ENCODE measurements at places on chromosomes 4 and X.

DNA sequence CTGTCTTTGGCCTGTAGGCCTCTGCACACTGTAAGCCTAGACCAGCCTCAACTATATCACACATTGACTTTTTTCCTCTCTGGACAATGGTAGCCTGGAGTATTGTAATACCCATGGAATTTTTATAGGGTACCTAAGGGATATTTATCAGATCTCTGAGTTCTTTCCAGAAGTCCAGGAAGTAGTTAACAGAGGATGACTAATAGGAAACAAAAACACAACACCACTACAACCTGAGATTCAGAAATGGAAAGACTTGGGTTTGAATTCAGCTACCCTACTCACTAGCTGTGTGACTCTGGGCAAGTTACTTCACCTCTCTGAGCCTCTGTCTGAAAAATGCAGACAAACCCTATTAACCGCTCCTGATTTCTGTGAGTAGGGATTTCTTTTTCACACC lies 7.7 kb upstream of the STX18 start:
- no peak for DNase-seq

DNA sequence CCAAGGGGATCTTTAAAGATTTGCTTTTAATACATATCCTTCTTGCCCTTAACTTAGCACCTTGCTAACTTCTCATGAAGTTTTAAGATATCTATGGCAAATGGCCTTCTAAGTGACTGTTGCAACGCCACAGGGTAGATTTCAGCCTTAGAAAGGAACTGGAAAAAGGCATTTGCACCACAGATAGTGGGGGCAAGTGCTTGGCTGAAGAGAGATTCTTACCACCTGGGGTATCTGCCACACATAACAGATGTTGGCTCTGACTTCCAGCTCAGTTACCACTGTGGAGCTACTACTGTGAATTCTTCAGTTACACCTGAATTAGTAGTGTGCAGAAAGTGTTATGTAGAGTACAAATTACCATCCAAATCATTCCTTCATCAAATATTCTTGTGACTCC lies 302.6 kb downstream of the PPP3CA start:
- DNase-seq = no peak

DNA sequence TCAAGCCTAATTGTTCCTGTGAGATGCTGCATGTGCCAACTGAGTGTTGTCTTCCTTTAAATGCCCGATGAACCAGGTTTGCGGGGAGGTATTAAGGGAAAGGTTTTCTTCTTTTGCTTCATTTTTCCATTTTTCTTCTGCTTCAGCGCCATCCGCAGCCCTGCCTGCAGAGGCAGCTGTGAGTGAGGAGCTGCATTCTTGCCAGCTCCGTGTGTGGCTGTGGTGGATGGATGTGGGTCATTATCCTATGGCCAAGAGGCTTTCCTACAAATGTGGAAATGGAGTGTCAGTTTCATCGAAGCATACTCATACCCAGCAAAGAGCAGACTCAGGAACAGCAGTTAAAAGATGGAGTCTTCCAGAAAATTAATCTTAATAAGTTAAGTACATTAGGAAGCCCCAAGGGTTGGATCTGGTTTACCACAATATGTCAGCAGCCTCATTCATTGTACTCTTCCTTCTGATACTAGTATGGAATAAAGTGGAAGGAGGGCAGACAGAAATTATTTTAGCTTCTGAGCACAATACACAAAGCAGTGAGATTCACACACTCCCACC lies 37.6 kb downstream of the TNIP3 start:
- DNase-seq = no peak

- DNase-seq = no peak
Measured at GRCh38 chr4:48337731-48338130, 3.6 kb upstream of the SLAIN2 start.

- no peak for DNase-seq
Measured at GRCh38 chr4:52371841-52372240, 287.3 kb downstream of the USP46 start.

DNA sequence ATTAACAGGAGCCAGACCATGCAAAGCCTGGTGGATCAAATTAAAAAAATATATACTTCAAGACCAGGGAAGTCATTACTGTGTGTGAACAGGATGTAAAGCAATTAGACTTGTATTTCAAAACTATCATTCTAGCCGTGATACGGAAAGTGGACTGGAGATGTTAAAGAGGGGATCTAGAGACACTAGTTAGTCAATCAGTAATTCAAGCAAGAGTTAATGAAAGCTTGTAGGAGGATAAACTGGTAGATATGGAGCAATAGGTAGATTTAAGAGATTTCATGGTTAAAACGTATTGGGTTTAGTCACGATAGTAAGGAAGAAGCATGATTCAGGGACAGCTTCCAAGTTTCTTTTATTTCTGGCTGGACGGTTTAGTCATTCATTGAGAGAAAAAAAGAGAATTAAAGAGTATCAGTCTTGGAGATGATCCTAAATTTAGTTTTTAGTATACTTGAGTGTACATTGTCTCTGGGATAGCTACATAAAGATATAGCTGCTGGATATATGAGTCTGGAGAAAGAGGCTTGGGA lies 3.9 kb downstream of the MAD2L1 start:
- no peak for DNase-seq

GRCh38 chr4:20075248-20075871 lies 176.3 kb upstream of the SLIT2 start:
- DNase-seq = no peak

- DNase-seq = no peak
Measured at GRCh38 chr4:158008551-158009218, 164.1 kb downstream of the GASK1B start.

GRCh38 chr4:2626231-2626630 lies 89.8 kb downstream of the FAM193A start:
- DNase-seq = no peak

DNA sequence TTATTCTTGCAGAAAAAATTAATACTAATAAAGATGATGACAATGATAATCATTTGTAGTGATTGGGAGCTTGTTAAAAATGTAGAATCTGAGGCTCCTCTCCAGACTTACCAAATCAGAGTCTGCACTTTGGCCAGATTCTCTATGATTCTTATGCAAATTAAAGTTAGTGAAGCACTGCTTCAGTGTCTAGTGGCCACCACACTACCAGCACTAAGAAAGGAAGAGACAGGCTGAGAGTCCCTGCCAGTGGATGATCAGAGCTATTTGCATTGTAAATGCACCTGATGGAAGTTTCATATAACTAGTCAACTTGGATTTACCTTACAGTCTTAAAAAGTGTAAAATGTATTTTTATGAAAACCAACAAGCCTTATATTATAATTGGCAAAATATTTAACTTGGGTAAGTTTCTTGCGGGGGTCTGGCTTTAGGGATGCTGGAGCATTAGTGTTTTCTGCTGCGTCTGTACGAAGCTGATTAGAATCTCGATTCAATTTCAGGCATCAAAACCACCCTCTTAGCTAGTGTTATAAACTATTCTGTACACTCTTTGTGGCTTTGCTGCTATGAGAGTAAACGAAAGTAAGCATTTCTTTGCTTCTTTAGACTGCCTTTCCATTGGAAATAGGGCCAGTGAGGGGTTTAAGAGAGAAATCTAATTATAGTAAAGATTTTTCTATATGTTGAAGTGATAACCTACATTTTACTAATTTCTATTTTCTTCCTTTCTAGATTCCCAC lies 114.1 kb downstream of the TLL1 start:
- no peak for DNase-seq

GRCh38 chr4:25112995-25113380 lies 47.3 kb downstream of the SEPSECS start:
- DNase-seq = no peak

DNA sequence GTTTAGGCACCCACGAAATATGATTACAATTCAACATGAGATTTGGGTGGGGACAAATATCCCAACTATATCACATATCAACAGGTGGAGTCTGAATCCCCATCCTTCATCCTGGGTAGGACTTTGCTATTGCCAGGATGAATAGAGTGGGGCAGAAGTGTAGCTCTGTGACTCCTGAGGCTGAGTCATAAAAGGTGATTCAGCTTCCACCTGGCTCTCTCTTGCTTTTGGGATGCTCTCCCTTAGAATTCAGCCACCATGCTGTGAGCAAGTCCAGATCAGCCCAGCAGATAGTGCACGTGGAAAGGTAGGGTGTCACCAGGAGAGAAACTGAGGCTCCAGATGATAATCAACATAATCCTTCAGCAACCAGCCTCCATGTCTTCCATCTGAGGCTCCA lies 193.8 kb upstream of the BCOR start:
- DNase-seq = no peak

DNA sequence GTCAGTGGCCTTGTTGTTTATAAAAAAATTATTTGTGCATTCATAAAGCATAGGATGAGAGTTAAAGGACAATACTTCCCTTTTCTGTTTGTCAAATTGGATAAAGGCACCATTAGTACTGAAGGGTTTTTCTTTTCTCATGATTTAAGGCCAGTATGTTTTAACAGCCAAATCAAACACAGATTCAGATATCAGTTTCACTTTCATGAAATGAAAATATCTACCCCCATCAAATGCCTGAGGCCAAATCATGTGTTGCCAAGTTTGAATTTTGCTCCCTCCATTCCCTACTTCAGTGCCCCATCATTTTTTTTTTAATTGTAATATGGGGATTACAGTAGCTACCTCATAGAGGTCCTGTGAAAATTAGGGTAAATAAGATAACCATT lies 745.9 kb downstream of the RPA4 start:
- no peak for DNase-seq

DNA sequence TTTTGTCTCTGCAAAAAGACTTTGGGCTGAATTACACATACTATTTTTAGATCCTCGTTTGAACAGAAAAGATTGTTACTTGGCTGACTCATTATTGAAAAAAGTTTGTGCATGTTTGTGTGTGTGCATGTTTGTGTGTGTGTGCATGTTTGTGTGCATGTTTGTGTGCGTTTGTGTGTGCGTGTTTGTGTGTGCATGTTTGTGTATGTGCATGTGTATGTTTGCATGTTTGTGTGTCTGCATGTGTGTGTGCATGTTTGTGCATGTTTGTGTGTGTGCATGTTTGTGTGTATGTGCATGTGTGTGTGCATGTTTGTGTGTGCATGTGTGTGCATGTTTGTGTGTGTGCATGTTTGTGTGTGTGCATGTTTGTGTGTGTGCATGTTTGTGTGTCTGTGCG lies 201.1 kb upstream of the FAT1 start:
- no peak for DNase-seq

DNA sequence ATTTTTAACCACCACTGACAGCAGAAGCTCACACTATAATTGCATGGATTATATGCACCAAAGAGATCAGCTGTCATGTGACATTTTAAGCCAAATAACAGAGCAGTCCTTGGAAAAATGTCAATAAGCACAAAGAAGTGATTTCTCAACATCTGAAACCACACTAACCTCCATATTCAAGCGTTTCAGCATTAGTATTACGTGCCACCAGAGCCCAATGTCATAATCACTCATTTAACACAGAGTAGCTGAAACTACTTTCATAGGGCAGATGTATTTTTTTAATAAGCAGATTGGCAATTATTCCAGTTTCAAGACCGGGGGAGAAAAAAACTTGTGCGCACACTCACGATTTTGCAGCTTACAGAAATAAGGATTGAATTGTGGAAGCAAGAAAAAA lies 76.6 kb downstream of the SH3KBP1 start:
- DNase-seq = peak; percentile 49

DNA sequence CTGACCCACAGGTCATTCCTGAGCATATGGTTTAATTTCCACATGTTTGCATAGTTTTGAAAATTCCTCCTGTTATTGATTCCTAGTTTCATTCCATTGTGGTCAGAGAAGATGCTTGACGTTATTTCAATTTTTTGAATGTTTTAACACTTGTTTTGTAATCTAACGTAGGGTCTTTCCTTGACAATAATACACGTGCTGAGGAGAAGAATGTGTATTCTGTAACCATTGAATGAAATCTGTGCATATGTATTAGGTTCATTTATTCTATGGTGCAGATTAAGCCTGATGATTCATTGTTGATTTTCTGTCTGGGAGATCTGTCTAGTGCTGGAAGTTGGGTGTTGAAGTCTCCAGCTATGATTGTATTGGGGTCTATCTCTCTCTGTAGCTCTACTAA lies 486.4 kb upstream of the RPS6KA3 start:
- DNase-seq = no peak

- DNase-seq = no peak
Measured at GRCh38 chr4:68283714-68284113, 38.2 kb upstream of the TMPRSS11B start.

GRCh38 chrX:114715096-114715495 lies 131.2 kb downstream of the HTR2C start:
- no peak for DNase-seq

- no peak for DNase-seq
Measured at GRCh38 chrX:73262991-73263390, 48.3 kb upstream of the NAP1L2 start.

DNA sequence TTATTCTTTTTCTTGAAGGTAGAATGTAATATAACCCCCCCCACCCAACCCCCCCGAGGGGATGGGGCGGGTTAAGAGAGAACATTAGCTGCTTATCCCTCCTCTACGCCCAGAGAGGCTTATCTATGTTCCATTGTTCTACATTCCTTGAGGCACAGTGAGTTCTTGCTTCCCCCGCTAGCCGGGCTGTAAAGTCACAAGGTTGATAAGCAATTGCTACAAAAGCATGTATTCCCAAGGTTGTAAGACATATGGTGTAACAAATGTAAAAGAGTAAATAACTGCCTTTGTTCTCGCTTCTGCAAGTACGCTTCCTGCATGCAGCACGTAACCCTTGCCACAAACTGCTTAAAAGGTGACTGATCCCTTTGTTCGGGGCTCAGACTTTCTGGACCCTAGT lies 8.2 kb downstream of the DCAF8L2 start:
- DNase-seq = no peak

DNA sequence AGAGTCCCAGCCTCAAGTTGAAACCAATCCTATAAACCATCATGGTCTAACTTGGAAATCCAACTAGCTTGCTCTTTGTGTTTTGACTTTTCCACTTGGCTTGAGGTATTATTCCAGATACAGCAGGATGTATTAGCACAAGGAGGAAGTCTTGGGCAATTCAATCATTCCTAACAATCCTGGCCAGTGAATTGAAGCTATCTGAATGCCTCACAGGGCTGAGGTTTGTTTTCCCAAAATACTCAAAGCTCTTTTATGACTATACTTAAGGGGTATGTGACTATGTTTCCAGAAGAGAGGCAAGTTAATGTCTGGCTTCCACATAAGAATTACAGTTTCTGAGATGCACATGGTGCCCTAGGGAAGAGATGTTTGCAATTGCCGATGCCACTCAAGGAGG lies 66.8 kb upstream of the SH3RF1 start:
- peak; percentile 93 for DNase-seq

DNA sequence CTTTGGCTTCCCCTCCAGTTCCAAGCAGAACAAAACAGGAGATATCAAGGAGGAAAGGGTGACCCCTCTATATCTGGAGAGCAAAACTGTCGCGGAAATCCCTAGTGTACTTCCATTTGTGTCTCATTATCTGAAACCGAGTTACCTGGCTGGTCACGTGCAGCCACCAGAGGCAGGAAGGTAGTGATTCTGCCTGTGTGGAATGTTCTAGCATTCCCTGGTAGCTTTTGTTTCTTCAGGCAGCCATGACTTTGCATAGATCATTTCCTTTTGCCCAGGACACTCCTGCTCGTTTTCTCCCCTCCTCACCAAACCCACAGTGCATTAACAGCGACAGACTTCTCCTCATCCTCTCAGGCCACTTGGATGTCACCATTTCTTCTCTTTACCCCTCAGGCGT lies 107.9 kb downstream of the PTTG2 start:
- DNase-seq = no peak

- peak; percentile 69 for DNase-seq
Measured at GRCh38 chr4:72375073-72375736, 193.8 kb downstream of the ADAMTS3 start.

GRCh38 chrX:74061879-74062278 lies 242.1 kb upstream of the ZCCHC13 start:
- DNase-seq = no peak

Data from stromal cell of bone marrow (primary cell).